ENCODE measurements at places on chromosomes 7 and 10.

DNA sequence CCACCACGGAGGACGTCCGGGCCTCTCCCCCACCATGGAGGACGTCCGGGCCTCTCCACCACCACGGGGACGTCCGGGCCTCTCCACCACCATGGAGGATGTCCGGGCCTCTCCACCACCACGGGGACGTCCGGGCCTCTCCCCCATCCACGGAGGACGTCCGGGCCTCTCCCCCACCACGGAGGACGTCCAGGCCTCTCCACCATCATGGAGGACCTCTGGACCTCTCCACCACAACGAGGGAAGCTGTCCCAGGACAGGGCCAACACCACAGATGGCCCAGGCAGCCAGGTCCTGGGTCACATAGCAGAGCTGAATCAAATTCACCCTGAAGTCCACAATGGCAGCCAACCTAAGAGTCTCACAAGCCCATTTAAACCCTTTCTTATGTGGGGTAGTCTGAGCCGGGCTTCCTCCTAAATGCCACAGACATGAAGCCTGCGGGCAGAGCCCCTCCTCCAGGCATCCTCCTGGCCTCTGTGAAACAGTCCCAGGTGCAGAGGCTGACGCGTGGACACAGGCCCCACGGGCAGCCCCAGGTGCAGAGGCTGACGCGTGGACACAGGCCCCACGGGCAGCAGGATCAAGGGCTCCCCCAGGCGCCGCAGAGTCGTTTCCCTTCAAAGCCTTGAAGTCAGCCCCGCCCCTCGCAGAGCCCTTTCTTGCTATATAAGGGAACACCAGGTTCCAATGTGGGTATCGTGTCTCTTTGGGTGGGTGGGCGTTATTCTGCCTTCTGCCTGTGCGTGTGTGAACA, 47.0 kb downstream of the FOXL3 start:
- DNase-seq: no peak

- no peak for DNase-seq
These were observed 672 bp downstream of the LFNG start for GRCh38 chr7:2520131-2520760.

- DNase-seq: no peak
These were observed 917 bp downstream of the ZNF365 start for GRCh38 chr10:62374862-62375710.

GRCh38 chr10:35223016-35223415, 96.4 kb downstream of the CREM start:
- DNase-seq: no peak

- DNase-seq: no peak
These were observed 579.4 kb downstream of the GATA3 start for GRCh38 chr10:8633909-8634308.

DNA sequence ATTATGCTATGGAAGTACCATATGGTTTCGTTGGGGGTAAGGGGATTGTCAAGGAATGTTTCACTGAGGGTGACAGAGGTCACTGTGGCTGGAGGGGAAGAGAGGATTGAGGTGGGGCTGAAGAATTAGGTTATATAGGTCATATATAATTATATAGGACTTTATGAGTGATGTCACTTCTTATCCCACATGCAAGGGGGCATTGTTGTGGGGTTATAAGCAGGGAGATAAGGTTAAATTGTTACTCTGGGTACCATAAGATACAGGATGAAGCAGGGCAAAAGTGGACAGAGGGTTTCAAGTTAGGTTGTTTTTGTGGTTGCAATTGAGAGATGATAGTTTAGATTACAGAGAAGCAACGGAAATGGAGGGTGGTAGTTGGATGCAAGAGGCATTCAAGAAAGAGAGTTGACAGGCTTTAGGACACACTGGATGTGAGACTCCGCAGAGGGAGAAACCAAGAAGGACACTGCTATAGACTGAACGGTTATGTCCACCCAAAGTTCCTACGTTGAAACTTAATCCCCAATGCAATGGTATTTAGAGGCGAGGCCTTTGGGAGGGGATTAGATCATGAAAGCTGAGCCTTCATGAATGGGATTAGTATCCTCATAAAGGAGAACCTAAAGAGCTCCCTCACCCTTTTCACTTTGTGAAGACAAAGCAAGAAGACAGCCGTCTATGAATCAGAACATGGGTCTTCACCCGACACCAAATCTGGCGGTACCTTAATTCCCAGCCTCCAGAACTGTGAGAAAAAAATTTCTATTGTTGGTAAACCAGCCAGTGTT, 7.0 kb upstream of the PRR15 start:
- DNase-seq: no peak

- DNase-seq: no peak
These were observed 64.4 kb downstream of the RAPGEF5 start for GRCh38 chr7:22292531-22292930.
